Ascending aorta (tissue), 2 donors: ENCODE measurements at places on chromosomes 12 and 14.

GRCh38 chr12:90100579-90100978, 391.9 kb upstream of the ATP2B1 start:
- DNase-seq = no peak

- no peak for DNase-seq
Observed at GRCh38 chr14:22973217-22974032, 8.9 kb downstream of the AJUBA start.

GRCh38 chr14:59483363-59483762, 845 bp downstream of the L3HYPDH start:
- DNase-seq = no peak

DNA sequence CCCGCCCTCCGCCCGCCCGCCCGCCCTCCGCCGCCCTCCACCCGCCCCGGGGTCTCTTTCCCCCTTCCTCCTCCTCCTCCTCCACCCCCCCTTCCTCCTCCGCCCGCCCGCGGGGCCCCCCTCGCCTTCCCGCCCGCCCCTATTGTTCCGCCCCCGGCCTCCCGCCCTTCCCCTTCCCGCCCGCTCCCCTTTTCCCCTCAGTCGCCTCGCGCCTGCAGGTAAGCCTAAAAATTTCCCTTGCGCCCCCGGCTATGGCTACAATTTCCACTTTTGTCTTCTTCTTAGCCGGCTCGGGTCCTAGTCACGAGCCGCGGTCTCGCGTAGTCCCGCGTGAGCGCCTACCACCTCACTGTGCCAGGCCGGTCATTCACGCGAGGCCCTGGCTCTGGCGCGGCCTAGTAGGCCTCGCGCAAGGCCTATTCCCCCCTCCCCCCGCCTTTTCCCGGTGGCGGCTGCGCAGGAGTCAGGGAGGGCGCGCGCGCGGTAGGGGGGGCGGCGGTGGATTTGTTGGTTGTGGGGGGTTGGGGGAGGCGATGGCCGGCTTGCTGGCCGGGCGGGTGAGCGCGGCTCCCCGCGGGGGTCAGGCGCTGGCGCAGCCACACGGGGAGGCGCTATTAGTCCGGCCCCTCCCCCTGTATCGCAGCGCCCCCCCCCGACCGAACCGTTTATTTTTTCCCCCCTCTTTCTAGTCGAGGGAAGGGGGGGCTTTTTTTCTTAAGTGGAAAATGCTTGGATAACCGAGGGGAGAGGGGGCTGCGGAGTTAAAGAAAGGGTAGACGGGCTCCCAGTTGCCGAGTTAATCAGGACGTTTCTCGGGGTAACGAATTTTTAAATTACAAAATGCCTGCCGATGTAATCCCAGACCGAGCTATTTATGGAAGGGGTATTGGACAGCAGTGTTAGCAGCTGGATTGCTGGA, 516 bp downstream of the PCBP2 start:
- peak; percentile 65 for DNase-seq

DNA sequence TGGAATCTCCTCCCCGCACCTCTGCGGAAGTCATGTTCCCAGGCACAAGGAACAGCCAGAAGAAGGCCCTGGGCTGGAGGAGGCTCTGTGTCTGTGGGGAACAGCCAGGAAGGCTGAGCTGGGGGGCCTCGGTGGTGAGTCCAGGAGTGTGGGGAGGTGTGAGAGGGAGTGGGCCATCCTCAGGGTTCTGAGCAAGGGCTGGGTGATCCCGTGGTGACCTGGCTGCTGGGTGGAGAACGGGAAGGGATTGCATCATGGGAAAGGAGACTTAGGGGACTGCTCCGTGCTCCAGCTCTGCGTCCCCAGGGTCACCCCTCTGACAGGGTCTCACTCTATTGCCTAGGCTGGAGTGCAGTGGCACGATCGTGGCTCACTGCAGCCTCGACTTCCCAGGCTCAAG, 13.8 kb downstream of the AACS start:
- no peak for DNase-seq

- DNase-seq = no peak
Observed at GRCh38 chr12:24133384-24133783, 183.9 kb upstream of the SOX5 start.

DNA sequence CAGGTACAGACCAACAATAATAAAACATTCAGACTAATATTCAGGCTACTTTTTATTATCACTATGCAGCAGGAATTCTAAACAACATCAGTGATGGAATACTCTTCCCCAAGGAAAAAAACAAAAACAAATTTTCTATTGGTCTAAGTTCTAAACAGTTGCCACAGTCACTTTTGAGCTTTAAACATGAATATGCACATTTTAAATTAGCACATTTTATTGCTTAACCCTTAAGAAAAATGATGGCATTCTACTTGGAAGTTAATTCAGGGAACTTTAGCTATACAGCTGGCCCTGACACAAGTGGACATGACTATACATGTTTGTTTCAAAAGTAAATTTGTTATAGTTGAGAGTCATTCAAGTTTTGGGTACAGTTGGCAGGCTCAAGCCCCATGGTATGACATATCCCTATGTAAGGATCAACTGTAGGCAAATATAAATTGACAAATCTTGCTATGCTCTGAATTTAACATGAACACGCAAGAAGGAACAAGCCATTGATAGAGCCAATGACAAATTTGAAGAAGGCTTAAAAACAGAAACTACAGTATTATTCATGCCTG, 224.3 kb upstream of the AMIGO2 start:
- DNase-seq = no peak

DNA sequence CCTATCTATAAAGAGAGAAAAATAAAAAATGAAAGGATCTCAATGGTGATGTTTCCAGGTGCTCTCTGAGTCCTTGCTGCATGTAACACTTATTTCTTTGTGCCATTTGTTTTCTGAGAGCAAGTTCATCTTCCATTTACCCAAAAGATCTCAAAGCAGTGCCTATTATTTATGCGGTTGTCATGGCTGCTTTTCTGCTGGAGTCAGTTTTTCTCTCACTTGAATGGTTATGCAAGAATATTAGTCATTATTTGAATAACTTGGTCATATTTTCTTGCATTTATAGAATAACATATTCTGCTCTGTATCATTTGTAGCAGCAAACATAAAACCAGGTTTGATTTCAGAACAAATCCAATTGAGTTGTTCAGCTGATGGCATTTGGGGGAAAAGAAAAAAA, 141.8 kb upstream of the G2E3 start:
- DNase-seq = no peak

DNA sequence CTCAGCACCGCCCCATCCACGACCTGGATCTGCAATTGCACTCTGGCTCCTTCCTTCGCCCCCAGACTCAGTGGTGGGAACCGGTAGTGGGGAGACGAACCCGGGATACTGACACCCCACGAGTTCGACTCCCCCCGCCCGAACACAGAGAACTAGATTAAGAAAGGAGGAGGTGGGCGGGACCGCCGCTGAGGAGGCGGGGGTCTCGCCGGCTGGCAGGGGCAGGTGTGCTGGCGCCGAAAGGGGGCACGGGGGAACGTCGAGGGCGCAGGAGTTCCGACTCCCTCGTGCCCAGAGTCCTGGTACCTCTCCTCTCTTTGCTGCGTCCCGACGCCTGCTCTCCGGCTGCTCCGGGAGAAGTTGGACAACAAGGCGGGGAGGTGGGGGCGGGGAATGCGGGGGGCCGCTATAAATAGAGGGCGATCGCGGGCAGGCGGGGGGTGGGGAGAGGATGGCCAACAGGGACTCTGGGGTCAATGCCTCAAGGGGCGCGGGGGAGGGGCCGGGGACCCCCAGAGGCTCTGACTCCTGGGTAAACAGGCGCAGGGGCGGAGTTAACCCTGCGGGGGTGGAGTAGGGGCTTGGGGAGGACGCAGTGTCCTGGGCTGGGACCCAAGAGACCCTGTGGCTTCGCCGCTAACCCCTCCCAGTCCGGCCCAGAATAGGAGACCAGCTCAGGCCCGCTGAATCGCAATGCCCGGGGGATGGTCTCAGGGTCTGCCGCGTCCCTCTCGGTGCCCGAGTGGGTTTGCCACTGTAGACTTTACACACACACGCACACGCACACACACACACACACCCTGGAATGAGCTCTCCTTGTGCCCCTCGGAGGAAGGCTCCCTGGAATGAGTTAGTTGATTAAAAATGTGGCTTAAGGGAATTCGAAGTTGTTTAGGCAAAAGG, 761 bp upstream of the NDRG2 start:
- no peak for DNase-seq

DNA sequence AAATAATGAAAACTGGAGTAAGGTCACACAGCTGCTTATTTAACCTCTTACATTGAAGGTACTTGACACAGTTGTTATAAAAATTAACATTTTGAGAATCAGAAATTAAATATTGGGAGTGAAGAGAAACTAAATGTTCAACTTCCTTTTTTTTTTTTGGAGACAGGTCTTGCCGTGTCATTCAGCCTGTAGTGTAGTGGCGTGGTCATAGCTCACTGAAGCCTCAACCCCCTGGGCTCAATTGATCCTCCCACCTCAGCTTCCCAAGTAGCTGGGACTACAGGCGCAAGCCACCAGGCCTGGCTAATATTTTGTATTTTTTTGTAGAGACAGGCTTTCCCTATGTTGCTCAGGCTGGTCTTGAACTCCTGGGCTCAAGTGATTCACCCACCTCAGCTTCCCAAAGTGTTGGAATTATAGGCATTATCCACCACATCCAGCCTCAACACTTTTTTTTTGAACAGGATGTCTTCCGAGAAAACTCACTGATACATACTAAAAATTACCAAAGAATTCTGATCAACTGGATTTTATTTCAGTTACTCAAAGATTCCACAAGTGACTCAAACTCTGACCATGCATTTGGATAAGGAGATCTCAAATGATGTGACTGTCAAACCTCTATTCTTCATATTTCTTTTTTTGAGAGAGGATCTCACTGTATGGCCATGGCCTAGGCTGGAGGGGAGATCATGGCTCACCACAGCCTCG, 35.4 kb downstream of the SGPP1 start:
- DNase-seq = no peak

DNA sequence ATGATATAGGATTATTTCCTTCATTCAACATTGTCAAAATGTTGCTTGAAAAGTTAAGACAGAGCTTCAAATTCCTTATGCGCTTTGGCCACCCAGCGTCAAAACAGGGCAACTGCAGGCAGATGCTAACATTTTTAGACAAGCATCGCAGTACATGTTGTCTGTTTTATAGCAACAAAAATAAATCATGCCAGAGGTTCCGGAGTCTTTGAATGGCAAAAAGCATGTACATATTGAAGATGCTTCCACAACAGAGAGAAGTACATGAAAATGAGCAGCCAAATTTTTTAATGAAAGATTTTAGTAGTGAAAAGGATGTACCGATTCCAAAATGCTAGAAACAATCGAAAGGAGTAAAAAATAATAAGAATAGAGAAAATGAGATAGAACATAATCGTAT, 49.8 kb upstream of the USP15 start:
- no peak for DNase-seq

- no peak for DNase-seq
Observed at GRCh38 chr14:48125654-48126053, 450.2 kb upstream of the MDGA2 start.

DNA sequence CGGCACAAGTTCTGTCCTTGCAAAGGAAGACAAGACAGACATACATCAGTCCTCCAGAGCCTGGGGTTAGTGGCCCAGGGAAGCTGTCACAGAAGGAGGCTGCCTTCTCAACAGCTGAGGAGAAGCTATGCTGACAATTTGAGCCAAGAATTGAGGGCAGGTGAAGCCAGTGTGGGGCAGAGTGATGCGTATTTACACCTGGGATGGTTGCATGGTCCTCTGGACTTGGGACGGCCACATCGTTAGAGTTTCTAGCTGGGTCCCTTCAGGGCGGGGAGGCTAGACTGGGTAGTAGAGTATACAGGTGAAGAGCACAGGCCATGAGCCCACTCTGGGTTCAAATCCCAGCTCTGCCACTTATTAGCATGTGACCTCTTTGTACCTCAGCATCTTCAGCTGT, 16.5 kb downstream of the KRT85 start:
- DNase-seq = peak; percentile 40

- no peak for DNase-seq
Observed at GRCh38 chr12:6198985-6199530, 1.1 kb upstream of the CD9 start.

DNA sequence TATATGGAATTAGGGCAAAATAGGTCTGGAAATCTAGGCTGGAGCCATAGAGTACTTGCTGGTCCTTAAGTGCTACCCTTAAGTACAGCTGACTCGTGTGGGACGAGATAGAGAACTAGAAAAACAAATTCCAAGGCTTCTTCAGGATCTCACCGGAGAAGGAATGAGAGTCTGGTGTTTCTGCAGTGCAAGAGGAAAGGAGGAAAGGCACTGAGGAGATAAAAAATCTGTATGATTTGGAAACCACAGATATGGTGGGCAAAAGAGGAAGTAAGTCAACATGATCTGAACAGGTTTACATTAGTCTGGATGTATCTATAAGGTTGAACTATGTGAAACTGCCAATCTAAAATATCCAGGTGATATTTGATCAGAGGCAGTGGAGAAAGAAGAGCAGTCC, 134.4 kb upstream of the SOX5 start:
- no peak for DNase-seq

DNA sequence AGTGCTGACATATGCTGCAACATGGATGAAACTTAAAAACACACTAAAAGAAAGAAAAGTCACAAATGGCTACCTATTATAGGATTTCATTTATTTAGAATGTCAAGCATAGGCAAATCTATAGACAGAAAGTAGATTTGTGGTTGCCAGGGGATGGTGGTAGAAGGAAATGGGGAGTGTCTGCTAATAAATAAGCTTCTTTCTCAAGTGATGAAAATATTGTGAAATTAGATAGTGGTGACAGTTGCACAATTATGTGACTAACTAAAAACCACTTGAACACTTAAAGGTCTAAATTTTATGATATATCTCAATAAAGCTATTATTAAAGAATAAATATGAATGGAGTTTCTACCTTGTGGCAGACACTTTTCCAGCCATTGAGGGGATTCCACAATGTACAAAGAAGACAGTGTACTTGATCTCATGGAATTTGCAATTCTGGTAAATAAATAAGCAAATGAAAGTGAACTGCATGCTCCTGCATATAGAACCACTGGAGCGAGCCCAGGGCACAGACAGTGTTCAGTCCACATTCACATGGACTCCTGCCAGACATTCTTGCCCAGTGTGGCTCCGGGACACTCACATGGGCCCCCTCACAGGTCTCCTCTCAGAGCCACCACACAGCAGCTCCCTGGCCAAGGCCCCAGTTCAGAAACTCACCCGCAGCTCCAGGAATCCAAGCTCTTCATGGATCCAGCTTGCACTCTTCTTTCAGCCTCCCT, 107.1 kb upstream of the ARID2 start:
- no peak for DNase-seq

GRCh38 chr12:105336411-105336810, 5.9 kb downstream of the C12orf75 start:
- DNase-seq = no peak

DNA sequence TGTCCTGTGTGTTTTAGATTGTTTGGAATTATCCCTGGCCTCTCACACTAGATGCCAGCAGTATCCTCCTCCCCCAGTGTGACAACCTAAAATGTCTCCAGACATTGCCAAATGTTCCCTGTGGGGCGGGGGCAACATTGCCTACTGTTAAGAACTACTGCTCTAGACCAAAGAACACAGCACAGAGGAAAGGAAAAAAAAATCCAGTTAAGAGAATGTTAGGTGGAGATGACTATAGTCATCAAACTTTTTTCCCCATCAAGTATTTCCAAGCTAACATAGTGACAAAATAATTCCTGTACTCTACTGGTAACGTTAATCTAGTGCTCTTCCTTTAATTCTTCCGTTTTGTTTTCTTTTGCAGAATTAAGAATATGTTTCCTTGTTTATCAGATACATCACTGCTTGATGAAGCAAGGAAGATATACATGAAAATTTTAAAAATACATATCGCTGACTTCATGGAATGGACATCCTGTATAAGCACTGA, 3.5 kb downstream of the CDKN1B start:
- no peak for DNase-seq

GRCh38 chr12:68137335-68137830, 22.2 kb downstream of the IFNG start:
- DNase-seq = no peak
